ENCODE measurements at places on chromosomes 1 and 21.

DNA sequence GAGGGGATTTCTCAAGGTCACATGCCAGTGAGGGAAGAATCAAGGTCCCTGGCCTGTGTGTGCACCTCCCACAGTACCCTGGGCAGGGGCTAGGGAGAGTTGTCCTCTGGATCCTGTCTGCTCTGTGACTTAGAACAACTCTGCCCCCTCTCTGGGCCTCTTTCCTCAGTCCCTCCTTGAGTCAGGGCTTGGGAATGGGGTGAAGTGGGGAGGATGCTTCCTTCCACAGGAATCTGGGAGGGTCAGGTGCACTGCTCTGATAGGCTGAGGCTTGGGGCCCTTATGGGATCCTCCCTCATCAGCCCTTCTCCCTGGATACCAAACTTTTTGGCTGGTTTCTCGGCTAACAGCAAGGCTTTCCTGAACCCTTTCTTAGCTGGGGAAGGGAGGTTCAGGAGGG is 2.5 kb downstream of the TRNP1 start:
- DNase-seq, result no peak

GRCh38 chr1:239803781-239804180 is 287.9 kb upstream of the FMN2 start:
- no peak for DNase-seq

DNA sequence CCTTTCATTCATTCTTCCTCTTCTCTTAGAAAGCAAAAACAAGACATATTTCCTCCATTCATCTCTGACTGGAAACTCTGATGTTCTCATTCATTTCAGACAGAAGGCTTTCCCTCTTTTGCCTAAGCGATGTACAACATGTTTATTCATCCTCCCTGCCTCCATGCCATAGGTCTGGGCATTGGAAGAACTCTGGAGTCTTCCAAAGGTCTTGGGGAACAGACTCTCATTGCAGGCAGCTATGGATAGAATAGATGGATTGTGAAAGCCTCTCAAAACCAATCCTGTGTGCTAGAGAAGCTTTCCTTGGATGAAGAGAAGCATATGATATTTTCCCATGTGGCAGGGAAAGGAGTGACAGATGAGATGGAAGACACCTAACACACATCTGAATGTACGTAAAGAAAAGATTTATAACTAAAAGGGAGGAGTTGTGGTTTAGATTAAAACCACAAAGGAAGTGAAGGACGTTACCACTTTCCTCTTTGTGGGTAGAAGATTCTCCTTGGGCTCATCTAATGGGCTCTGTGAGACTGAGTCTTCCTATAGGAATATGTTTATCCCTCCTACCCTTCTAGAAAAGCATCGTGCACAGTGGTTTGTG is 38.7 kb downstream of the BCL9 start:
- DNase-seq, result no peak

GRCh38 chr1:237166593-237167101 is 124.7 kb downstream of the RYR2 start:
- no peak for DNase-seq

DNA sequence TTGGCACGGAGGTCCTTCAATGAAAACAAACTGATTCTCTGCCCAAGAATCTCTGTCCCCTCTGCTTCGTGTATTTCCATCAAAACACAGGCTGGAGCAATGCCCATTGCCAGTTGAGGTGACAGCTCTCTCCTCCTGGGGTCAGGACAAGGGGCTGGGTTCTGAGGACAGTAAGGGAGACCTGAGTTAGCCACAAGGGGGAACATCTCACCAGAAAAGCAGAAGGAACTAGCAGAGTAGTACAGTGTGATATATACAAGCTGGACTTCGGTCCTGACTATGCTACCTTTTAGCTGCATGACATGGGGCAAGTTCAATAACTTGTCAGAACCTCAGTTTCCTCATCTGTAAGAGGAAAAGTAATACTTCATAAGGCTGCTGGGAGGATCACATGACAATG is 50.3 kb downstream of the SYT2 start:
- no peak for DNase-seq

GRCh38 chr1:112906150-112906698 is 49.8 kb downstream of the SLC16A1 start:
- DNase-seq, result peak; percentile 8

DNA sequence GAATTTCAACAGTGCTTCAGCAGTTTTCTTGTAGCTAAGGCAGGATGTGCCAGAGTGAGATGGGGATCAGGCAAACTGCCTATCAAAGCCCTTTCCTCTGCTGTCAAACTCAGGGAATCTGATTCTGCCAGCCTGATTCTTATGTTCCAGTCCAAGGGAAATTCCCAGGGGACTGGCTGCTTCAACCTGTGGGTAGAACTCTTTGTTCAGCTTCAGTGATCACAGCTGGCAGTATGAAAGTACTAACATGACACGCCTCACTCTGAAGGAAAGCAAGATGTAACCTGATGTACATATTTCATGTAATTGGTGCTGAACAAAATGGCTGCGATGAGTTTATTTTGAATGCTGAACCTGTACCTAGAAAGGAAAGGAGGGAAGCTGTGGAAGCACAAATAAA is 40.1 kb upstream of the SLC5A9 start:
- DNase-seq, result no peak

- no peak for DNase-seq
Measured at GRCh38 chr1:100430325-100430756, 78.0 kb downstream of the CDC14A start.

- DNase-seq, result no peak
Measured at GRCh38 chr1:195005338-195005737, 1602.9 kb downstream of the KCNT2 start.

GRCh38 chr1:61620536-61620935 is 104.4 kb downstream of the TM2D1 start:
- DNase-seq, result no peak

DNA sequence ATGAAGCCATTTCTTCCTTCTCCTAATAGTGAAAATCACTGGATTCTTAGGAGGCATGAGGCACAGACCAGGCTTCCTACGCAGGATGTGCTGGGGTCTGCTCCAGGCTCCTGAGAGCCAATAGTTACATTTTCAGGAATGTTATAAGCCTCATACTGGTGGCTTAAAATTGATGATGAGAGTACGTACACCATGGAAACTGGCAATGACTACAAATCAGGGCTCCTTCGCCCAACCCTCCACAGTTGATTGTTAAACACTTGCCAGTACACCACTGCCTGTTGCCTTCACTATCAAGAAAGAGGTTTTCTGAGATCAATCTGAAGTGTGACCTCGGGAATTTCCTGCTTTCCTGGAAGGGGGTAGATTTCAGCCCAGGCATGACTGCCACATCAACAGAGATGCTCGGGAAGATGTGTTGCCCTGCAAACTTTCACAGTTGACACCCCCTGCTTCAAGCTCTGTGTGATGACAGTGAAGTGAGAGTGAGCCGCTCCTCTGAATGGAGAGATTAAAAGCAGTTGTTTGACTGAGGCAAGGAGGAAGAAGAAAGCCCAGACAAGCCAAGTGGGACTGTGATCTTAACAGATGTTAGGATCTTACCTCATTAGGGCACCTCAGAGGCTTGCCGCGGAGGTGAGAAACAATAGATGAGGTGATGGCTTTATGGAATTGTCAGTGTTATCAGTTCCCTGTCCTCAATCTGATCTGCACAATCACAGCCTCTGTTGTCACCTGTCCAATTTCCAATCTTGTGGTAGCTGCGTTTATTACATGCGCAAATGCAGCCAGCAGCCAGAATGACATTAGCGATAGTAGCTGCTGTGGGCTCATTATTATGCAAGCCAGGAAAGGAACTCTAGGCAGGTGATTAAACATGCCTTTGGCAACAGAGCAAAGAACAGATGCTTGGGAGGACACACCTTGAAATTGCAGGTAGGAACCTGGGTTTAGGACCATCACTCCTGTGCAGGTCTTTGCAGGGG is 277.3 kb downstream of the KAZN start:
- no peak for DNase-seq

DNA sequence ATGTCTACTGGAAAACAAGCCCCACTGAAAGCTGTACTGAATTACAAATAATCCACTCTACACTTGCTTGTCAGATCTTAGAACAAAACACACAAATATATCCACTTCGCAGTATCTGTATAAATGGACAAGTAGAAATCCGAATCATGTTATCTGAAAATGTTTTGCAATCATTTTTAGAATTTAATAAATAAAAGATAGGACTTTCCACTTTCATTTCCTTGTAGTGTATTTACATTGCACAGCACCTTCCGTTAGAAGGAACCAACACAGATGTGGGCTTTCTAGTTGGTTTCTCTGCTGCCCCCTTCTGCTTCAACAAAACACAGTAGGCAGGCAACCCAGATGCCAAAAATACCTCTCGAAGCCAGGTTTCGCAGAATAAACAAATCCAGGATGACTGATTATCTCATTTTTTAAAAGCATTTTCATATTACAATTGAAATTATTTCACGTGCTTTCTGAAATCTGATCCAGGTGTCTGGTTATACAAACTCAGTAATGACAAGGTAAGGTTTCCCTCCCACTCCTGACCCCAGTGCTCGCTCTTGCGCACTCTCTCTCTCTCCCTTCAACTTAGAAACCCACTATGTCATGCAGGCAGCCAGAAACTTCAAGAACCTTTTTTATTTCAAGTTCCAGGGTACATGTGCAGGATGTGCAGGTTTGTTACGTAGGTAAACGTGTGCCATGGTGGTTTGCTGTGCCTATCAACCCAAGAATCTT is 389.9 kb downstream of the SMYD3 start:
- DNase-seq, result peak; percentile 44

Data from muscle of leg (tissue), 16 donors.